Hematopoietic multipotent progenitor cell treated with erythropoietin and hydrocortisone succinate and interleukin-3 and kit ligand, for 8 days (in vitro differentiated cells): ENCODE measurements at places on chromosomes 2 and 18.
A peak's percentile ranks its signal among the peaks of the same experiment; 100 is the strongest.

GRCh38 chr2:157015015-157015575 is 242.4 kb upstream of the GALNT5 start:
- DNase-seq, result no peak

GRCh38 chr2:18498531-18498930 is 61.9 kb downstream of the RDH14 start:
- DNase-seq, result no peak

DNA sequence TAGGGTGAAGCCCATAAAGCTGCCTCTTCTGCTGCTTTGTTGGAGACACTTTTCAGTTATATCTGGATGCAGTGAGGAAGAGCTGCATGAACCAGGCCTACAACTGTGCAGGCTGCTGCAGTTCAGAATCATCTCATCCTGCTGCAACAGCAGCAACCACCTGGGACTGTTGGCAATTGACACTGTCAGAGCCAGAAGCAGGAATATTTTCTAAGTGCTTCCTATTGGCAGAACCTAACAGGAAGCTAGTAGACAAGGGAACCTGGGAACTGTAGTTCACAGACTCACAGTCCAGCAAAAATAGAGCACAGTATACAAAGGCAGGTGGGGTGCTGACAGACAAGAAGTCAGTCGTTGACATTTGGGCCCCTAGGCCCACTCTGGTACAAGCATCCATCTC is 452.9 kb upstream of the SPRED2 start:
- no peak for DNase-seq

DNA sequence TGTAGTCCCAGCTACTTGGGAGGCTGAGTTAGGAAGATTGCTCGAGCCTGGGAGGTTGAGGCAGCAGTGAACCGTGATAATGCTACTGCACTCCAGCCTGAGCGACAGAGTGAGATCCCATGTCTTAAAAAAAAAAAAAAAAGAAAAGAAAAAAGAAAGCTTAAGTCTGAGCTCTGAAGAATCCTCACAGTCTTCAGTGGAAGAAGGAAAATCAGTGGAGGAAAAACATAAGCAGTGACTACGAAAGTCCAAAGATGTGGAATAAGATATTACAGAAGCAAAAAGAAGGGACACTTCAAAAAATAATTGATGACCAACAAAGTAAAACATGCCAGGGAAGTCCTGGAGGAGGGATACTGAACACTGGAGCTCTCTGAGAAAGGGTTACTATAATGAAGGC is 2.8 kb upstream of the PCGF1 start:
- no peak for DNase-seq

DNA sequence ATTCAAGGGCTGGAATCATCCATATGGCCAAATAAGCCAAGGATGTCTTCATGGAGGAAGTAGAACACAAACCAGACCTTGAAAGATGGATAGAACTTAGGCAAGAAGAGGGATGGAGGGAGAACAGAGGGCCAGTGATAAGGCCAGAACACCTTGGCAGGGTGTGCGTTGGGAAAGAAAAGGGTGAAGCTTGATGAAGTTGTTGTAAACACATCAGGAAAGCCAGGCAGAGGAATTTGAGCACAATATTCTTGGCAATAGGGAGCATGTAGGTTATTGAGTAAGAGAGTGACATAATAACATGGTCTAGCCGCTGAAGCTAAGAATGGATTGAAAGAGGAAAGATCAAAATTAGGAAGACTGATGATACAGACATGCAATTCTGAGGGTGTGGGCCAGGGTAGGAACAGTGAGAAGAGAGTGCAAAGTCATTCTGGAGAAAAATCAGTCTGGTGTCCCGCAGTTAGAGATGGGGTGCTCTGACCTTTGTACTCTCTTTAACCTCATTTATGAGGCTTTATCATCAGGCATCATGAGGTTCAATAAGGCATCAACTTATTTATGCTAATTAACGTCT is 41.0 kb downstream of the SLC14A2 start:
- no peak for DNase-seq

- peak; percentile 92 for DNase-seq
Measured at GRCh38 chr2:70143314-70144150, 47.3 kb downstream of the C2orf42 start.

GRCh38 chr18:70139138-70139537 is 66.3 kb downstream of the RTTN start:
- DNase-seq, result no peak

GRCh38 chr18:66560094-66560493 is 43.8 kb downstream of the CDH19 start:
- DNase-seq, result peak; percentile 42

GRCh38 chr2:174623106-174623637 is 25.6 kb upstream of the WIPF1 start:
- DNase-seq, result no peak

GRCh38 chr18:47265197-47265596 is 13.7 kb upstream of the SKOR2 start:
- no peak for DNase-seq

GRCh38 chr18:32072321-32072720 is 19.4 kb upstream of the RNF138 start:
- peak; percentile 46 for DNase-seq

GRCh38 chr2:193549661-193550060 is 1354.9 kb upstream of the TMEFF2 start:
- DNase-seq, result no peak

DNA sequence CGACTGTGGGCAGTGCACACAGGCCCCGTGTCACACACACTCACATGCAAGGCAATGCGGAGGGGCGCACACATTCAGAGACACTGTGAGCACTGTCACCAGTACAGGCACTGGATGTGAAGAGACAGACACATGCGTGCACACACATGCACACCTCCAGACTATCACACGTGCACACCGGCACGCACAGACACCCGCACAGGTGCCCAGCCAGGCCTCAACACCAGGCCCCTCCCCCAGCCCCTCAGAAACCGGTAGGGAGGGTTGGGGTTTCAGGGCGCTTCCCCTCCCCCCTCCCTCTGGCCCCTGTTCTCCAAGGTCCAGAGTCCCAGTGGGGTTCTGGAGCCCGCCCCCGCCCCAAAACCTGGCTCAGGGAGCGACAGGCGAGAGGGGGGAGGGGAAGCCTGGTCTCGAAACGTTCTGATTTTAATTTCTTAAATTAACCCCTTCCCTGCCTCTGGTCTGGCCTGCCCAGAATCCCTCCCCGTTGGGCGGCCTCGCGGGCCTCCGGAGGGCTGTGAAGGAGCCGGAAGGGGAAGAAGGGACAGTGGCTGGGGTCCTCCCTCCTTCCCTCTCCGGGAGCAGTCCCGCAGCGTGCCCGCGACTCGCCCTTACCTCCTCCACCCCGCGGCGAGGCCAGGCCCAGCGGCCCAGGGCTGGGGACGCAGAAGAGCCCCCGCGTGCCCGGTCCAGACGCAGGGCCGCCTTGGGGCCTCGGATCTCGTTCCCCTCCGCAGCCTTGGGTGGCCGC is 558 bp downstream of the FBXO41 start:
- no peak for DNase-seq

DNA sequence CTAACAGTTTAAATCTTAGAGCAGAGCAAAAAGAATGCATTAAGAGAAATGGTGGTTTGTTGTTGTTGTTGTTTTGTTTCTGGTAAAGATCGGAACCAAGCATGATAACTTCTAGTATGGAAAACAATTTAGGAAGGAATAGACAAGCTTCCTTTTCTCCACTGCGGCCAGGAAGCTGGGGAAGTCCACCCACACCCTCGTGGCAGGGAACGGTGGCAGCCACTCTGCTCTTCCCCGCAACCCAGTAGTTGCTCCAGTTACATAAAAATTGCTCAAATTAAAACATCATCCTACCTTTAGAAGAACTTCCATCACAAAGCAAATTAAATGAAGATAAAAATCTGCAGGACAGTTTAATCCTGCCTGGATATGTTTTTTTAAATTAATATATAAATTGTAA is 113.0 kb downstream of the RBMS1 start:
- no peak for DNase-seq

DNA sequence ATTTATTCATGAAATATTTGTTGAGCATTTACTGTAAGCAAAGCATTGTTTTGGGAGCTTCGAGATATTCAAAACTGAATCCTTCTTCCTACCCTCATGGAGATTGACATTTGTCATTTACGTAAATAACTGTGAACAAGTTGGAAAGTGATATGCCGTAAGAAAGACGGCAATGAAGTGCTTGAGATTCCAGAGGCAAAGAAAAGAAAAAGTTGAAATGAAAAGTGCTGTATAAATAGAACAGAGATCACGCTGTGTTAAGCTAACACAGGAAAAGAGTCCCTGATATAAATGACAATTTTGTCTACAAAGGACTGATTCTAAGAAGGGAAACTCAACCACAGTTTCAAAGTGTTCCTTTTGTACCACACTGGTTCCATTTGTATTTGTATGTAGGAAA is 1.8 kb downstream of the CHRNA1 start:
- no peak for DNase-seq

DNA sequence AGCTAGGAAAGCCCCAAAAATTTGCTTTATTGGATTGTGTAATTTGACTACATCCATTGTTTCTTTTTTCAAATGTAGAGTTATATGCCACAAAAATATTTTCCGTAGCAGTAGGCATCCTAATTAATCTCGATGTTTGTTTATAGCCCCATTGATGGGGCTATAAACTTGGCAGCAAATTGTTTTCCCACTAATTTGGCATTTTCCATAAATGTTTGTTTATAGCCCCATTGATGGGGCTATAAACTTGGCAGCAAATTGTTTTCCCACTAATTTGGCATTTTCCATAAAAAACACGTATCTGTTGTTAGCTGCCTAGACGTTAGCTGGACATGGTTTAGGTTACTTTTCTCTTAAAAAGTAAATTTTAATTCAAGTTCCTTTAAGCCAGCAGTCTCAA is 23.8 kb downstream of the MSH2 start:
- DNase-seq, result no peak

DNA sequence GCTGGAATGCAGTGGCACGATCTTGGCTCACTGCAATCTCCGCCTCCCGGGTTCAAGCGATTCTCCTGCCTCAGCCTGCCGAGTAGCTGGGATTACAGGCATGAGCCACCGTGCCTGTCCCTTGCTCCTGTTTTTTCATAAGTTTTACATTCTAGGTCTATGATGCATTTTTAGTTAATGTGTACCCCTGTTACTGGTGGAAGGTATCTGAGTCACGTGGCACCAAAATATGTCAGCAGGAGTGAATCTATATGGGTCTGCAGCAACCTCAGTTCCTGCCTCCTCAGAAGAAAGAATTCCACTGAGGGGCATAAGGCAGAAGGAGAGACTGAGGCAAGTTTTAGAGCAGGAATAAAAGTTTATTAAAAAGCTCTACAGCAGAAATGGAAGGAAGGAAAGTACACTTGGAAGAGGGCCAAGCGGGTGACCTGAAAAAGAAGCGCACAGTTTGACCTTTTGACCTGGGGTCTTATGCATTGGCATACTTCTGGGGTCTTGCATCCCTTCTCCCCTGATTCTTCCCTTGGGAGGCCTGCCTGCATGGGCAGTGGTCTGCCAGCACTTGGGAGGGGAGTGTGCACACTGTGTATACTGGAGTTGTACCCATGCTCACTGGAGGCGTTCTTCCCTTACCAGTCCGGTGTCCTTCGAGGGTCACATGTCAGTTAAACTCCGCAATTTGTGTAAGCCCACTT is 1.1 kb upstream of the MFSD2B start:
- DNase-seq, result no peak

DNA sequence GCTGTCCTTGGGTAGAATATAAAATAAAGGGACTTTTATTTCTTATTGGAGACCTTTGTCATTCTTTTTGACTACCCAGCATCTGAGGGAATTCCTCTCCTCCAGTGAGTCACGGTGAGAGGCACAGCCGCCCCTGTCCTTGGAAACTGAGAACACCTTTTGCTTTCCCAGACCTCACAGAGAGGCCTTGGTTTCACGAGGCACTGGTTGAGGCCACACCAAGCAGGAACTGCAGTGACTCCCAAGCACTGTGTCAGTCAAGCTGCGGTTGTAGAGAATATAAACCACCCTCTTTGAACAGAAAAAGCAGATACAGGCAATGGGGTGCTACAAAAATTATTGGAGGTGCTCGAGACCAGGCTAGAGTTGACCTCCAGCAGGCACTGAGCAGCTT is 16.4 kb downstream of the PRKAG3 start:
- DNase-seq, result no peak

- peak; percentile 76 for DNase-seq
Measured at GRCh38 chr18:24726727-24727492, 266.5 kb downstream of the HRH4 start.

GRCh38 chr2:188327518-188328213 is 36.0 kb downstream of the GULP1 start:
- DNase-seq, result no peak

DNA sequence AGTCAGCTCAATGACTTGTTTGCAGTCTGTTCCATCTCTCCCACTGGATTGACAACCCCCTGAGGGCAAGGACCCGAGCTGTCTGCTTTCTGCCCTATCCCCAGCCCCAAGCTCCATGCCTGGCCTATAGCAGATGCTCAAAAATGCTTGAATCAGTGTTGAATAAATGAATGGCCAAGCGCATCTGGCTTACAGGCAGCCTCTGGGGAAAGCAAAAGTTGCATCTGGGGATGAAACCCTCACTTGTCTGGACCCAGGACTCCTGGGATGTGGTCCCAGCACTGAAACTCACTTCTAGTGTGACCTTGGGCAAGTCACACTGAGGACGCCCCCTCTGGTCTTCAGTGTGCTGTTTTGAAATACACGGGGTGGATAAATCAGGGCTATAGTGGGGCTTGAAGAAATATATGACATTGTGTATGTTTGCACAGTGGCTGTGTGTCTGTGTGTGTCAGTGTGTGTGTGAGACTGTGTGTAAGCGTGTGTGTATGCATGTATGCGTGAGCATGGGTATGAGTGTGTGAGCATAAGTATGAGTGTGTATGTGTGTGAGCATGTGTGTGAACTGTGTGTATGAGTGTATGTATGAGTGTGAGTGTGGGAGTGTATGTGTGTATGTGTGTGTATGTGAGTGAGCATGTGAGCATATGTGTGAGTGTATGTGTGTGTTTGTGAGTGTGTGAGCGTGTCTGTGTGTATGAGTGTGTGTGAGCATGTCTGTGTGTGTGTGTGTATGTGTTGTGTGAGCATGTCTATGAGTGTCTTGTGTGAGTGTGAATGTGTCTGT is 27.8 kb upstream of the TNS1 start:
- DNase-seq, result no peak

- peak; percentile 43 for DNase-seq
Measured at GRCh38 chr2:170928036-170928823, 823 bp upstream of the GORASP2 start.

- DNase-seq, result peak; percentile 27
Measured at GRCh38 chr2:159283529-159283928, 3.0 kb downstream of the WDSUB1 start.

GRCh38 chr2:202624133-202624532 is 10.6 kb upstream of the FAM117B start:
- no peak for DNase-seq

DNA sequence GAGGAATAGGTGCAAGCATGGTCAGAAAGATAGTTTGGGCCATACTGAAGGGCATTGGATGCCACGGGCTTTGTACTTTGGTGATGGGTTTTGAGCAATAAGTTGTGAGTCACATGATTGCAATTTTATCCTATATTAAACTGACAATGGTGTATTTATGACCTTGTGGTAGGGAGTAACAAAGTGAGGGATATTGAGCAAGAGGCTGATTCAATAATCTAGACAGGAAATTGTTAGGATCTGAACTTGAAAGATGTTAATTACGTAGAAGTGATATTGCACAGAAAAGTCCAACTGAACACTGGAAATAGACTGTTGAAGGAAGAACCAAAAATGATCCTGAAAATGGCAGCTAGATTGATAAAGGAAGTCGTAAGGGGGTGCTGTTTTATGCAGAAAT is 46.6 kb upstream of the TCF4 start:
- no peak for DNase-seq
